ENCODE measurements at places on chromosomes 5 and 9. TPM values are rescaled to one million over a fixed set of nuclear protein-coding genes. Genes with fewer than 3 reads are reported as not detected.

DNA sequence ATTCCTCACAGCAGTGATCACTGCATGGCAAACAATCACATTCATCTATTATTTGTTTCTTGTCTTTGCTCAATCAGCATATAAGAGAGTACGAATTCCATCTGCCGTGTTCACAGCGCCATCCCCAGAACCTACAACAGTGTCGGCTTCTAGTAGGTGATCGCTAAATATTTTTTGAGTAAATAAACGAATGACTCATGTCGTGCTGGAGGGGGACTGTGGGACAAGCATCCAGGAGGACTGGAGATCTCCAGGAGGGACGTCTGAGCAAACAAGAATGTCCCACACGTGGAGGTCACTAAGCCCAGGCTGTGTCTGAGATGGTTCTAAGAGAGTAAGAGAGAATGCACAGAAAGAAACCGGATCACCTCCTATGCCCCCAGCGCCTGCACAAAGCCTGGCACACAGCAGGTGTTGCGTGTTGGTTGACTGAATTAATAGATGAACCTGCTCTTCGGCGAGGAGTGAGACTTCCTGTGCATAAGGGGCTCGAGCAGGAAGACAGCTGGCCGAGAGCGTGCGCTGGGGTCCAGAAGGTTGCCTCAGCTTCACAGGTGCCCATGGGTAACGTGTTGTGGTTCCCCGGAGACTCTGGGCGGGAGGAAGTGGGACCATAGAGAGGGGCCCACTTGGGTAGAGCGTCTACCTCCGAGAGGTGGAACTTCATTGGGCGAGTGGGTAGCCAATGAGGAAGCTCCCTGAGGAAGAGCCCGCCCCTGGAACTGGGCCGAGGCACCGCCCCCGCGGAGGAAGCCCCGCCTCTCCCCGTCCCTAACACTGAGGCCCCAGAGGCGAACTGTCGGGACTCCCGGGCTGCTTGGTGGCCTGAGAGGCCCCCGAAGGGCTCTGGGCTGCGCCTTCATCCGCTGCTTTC, 193.0 kb downstream of the MELK start:
- no peak overlapping the region for H3K27ac ChIP-seq
- H3K27me3 ChIP-seq, result no peaks in the 10 kb centered on the region
- H3K4me3 ChIP-seq, result no peak overlapping the region
- H3K4me1 ChIP-seq, result no peaks in the 10 kb centered on the region

GRCh38 chr5:143156086-143156485, 247.4 kb downstream of the NR3C1 start:
- no peak overlapping the region for H3K27ac ChIP-seq
- H3K36me3 ChIP-seq, result no peaks in the 10 kb centered on the region
- DNase-seq, result no peak
- H3K4me3 ChIP-seq, result no peak overlapping the region
- no peaks in the 10 kb centered on the region for H3K27me3 ChIP-seq

DNA sequence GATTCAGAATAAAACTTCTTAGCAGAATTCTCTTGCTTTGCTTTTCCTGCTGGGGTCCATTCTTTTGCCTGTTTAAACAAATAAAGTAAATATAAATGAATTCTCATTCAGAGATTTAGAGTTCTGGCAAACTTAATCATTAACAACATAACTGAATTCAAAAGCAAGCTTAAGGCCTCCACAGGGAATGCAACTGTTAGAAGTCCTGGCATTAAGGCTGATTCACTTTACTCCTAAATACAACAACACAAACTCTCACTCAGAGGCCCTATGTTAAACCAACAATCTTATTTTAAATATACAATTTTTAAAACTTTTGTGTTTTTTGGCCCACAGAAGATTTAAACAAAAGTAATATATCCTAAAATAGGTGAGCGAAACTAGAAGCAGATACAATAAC, 178.3 kb downstream of the AP3B1 start:
- no peak overlapping the region for H3K27ac ChIP-seq
- no peak for DNase-seq
- H3K36me3 ChIP-seq, result no peaks in the 10 kb centered on the region
- H3K27me3 ChIP-seq, result no peaks in the 10 kb centered on the region

- no peaks in the 10 kb centered on the region for H3K36me3 ChIP-seq
- H3K27me3 ChIP-seq, result no peaks in the 10 kb centered on the region
- no peaks in the 10 kb centered on the region for H3K4me1 ChIP-seq
- no peak for DNase-seq
- no peak overlapping the region for H3K4me3 ChIP-seq
These were observed 27.5 kb upstream of the LRRC14B start for GRCh38 chr5:163841-164240.

GRCh38 chr5:160506006-160507004, 84.7 kb downstream of the PTTG1 start:
- no peak overlapping the region for H3K4me3 ChIP-seq
- H3K27ac ChIP-seq, result no peak overlapping the region
- H3K27me3 ChIP-seq, result no peaks in the 10 kb centered on the region
- no peak for DNase-seq

- H3K27me3 ChIP-seq, result no peaks in the 10 kb centered on the region
- no peak overlapping the region for H3K4me3 ChIP-seq
- H3K4me1 ChIP-seq, result no peaks in the 10 kb centered on the region
These were observed 516.6 kb upstream of the MEF2C start for GRCh38 chr5:89399548-89399947.

DNA sequence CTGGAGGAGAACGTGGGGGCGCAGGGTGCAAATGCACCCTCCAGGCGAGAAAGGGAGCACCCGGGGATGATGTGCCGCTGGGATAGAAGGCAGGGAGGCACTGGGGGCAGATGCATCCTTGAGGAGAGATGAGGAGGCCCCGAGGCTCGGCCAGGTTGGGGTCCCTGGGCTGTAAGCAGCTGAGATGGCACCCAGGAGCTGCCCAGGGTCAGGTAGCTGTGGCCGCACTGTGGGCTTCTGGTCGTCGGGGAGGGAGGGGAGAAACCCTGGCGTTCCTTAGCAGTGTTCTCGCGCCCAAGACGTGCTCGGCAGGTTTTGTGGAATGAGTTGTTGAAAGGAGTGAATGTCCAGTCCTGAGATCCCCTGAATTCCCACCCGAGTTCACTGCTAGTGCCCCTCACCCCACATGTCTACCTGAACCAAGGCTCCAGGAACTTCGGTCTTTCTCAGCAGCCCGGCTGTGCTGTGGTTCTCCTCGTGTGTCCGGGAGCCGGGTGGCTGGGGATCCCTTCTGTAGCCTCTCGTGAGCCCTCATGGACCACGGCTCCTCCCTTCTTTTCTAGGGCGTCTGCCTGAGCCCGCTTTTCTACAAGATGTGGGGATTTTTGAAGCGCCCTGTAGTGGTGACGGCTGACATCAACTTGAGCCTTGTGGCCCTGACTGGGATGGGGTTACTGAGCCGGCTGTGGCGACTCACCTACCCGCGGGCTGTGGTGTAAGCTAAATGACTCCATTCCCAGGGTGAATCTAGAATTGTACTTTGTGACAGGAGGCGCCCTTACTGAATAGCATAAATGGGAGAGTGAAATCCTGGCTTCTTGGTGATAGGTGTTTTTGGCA, 1.1 kb downstream of the POMT1 start:
- peak overlapping the region; percentile 81 for H3K27ac ChIP-seq
- 0 out of 2 replicates have a peak, but pooled peaks cover 6% of the 10 kb centered on the region for H3K4me1 ChIP-seq
- H3K27me3 ChIP-seq, result no peaks in the 10 kb centered on the region
- H3K36me3 ChIP-seq, result peaks cover 3% of the 10 kb centered on the region
- DNase-seq, result peak; percentile 42

STPG3 gene
- not detected for total RNA-seq

CYSRT1 gene
- 1.7 TPM for total RNA-seq

ANKRD20A1 gene
- not detected for total RNA-seq

MAMDC2 gene
- not detected for total RNA-seq

SPARC gene
- 22.7 TPM for total RNA-seq

AMBP gene
- total RNA-seq, result 2.6 TPM
